ENCODE measurements at places on chromosomes 7 and 10.

GRCh38 chr7:22426463-22427094 is 69.6 kb upstream of the RAPGEF5 start:
- no peak for DNase-seq

DNA sequence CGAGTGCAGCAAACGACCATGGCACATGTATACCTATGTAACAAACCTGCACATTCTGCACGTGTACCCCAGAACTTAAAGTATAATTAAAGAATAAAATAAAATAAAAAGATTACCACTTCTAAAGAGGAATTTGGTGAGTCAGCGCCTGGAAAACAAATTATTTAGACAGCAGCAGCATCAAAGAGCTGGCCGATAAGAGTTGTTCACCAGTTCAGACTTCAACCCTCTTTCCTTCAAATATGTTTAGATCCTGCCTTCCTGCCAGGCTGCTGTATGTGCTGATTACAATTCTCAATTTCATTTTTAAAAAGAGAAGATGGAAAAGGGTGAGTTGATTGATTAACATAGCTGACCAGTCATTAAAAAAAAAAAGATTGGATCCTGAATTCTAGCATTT is 672.0 kb upstream of the NRP1 start:
- DNase-seq: no peak

- DNase-seq: no peak
Measured at GRCh38 chr7:41029072-41029499, 673.8 kb downstream of the INHBA start.

GRCh38 chr7:47303014-47303694 is 278.8 kb downstream of the TNS3 start:
- no peak for DNase-seq

DNA sequence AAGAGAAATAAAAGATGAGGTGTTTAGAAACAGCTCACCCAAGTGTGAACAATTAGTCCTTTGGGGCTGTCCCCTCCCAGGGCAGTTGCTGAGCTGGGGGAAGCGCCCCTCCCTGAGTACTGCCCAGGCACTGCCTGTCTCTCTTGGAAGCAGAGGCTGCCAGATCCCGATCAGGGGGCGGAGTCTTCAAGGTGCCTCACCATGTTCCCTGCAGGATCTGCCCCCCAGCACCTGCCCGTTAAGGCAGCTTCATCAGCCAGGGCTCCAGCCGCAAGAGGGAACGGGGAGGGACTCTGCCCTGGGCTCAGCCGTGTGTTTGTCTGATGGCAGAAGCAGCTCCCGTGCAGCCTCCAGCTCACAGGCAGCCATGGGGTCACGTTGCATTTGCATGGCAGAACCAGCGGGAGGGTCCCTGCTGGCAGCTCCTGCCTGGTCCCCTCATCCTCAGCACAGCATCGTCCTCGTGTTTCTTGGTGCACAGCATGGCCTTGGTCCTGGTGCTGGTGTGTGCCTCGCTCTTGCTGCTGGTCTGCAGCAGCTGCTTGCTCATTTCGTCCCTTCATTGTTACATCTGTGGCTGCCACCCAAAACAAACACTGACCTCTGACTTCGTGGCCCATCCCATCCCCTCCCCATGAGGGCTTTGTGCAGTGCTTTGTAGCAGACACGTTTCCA is 10.7 kb upstream of the DPYSL4 start:
- DNase-seq: no peak

DNA sequence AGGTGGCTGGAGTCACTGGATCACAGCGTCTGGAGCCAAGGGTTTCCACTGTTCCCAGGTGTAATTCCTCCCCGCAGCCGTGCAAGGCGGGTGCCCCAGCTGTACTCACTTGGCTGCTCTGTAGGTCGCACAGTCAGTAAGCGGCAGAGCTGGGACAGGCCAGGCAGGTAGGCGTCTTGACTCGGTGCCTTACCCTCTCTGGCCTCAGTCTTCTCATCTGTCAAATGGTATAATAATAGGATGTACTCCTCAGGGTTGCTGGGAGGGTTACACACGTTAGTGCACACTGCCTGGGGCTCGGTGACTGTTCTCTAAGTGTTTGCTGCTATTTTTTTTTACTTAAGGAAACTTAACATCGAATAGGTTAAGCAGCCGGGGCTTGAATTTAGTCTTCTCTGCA is 27.0 kb downstream of the MYL10 start:
- no peak for DNase-seq

GRCh38 chr7:155593461-155594162 is 47.3 kb upstream of the CNPY1 start:
- DNase-seq: no peak

- peak; percentile 48 for DNase-seq
Measured at GRCh38 chr7:44275957-44276570, 49.3 kb downstream of the CAMK2B start.

DNA sequence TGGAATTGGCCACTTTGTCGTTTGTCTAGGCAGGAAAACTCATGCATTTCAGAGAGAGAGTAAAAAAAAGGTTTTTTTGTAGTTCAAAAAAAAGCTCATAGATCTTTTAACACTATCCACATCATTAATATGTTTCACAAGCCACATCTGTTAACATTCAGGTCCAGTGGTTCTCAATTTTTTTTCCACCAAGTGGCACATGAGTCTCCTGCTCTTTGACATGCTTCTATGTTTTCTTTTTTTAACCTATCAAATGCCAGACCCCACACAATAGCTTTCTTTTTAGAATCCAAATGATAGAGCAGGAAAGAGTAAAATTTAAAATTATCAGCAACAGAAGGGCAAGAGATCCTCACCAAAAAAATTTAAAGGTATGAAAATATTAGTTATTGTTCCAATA is 20.3 kb downstream of the NOD1 start:
- no peak for DNase-seq

DNA sequence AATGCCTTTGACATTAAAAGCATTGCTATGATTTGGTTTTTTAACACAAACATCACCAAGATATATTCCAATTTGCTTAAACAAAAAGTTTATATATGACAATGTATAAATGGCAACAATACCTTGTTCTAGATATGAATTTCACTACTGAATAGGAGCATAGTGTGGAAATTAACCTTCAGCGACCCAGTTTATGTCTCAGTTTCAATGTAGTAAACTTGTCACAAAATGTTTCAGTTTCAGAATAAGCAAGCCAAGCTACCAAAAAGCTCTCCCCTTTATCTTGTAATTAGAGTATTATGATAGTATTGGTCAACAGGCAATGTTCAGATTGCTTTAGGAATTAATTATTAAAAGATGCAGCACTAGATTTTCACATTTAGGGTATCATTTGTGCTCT is 99.6 kb upstream of the PCDH15 start:
- no peak for DNase-seq

All from upper lobe of right lung (tissue), 1 donor.